Islet precursor cell (in vitro differentiated cells): ENCODE measurements at places on chromosomes 6 and 20.

GRCh38 chr6:150395388-150396009 lies 26.7 kb downstream of the IYD start:
- DNase-seq: peak; percentile 77

DNA sequence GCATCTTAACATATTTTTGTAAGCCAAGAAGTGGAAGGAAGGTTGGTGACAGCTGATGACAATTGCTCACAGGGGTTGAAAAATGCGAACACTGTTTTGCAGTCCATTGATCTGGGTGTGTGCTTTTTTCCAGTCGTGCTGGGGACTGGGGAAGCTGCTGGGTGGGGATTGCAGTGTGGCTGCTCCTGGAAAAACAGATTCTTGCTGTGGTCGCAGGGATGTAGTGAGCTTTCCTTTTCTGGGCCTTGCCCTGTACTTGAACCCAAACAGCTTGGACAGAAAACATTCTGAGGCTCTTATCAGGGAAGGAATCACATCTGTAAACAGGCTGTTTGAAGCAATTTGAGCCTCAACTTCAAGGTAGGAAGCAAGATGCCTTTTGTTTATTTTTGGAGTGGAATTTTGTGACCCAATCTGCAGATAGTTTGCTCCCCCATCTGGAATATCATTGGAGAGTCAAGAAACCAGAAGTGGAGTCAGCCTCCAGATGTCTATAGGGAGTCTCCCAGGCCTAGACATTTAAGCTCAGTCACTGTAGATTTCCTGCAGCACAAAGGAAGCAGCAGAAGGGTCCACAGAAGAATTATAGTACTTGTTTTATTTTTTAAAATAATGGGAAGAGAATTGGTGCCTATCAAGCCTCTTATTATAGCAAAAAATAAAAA lies 279.2 kb upstream of the FERMT1 start:
- no peak for DNase-seq

- no peak for DNase-seq
Measured at GRCh38 chr6:38571721-38572120, 68.0 kb downstream of the BTBD9 start.

DNA sequence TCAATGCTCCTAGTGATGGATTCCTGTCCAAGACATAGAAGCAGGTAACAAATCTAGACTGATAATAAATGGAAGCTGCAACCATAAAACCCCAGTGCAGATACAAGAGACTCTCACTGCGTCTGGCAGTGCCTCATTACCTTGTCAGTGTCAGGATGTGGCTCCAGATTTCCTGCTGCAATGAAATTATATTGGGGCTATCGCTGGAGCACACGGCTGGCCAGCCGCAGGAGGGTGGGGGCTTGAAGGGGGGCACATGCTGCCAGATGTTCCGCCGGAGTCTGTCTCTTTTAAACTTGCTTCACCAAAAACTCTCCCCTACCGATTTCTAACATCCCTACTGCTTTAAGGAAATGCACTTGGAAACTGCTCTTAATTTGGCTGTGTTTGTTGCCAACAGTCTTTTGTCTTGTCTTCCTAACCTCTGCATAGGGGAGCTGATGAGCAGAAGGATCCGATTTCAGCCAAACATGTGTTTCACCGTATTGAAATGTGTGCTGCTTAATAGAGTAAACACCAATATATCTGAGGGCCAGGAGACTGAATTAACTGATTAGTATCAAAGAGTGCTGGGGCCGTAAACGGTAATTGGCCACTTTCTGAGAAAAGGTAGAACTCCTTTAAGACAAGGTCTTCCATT lies 102.2 kb upstream of the EXOC2 start:
- no peak for DNase-seq

DNA sequence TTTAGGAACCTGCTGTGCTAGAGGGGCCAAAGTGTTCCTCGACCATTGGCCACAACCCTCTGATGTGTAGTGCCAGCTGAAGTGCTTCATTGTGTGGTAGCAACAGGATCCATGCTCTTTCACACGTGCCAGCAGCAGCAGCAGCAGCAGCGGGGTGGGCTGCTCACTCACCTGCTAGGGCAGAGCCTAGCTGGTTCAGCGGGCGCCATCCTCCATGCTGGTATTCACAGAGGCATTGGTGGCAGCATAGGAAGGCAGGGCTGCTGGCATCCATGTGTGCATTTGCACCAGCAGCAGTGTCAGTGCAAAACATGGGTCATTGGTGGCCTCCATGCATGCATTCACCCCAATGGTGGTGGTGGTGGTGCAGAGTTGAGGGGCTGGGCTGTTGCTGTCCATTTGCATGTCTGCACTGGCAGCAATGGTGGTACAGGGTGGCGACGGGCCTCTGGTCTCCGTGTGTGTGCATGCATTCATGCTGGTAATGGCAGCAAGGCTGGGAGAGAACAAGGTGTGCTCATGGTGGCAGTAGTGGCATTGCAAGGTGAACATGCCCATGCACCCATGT lies 13.2 kb upstream of the TINAG start:
- no peak for DNase-seq

GRCh38 chr6:168122521-168122920 lies 43.5 kb upstream of the FRMD1 start:
- peak; percentile 26 for DNase-seq

DNA sequence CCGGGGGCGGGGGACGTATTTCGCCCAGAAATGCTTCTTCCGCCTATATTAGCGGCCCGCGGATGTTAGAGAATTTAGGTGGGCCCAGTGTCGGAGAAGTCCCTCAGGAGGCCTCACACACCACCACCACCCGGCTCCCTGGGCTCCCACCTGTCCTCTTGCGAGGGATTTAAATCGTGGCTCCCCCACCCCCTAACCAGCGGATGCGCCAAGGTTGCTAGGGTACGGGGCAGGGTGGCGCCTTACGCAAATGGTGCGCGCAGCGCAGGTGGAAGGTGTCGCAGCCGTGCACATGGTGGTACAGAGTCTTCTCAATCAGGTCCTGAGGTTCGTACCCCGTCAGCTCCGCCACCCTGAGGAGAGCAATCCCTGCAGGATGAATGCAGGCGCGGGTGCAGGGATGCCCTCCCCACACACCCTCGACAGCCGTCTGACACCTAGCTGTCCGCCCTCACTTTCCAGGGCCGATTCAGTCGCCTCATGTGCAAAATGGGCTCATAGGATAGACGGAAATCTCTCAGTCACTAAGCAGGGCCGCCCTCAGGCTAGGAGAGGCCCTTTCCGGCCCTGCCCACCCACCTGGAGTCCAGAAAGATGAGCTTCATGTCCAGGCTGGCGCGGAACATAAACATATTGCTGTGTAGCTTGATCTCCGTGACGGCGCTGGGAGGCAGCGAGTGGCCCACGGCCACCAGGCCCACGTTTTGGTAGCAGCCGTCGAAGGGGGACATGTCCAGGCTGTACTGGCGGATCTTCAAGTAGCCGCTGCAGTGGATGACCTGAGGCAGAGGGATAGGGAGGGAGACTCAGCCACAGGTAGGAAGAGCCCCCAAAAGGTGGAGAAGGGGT lies 16.6 kb downstream of the SIM1 start:
- no peak for DNase-seq

DNA sequence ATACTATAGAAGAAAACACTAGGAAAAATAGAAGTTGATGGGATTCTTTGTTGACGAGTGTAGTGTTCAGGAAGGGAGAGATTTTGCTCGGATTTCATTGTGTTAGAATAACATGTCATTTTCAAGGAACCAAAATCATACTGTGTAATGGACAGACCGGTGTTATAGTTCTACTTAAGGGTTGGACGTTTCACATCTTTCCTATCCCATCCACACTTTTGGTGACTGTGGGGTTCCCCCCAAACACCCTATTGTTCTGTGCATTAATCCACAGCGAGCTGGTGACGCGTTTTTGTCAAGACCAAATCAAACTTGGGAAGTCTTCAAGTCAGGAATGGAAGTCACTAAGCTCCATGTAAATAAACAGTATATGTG lies 43.3 kb downstream of the TRIM27 start:
- no peak for DNase-seq

- no peak for DNase-seq
Measured at GRCh38 chr6:110799189-110799588, 16.1 kb downstream of the CDK19 start.

- no peak for DNase-seq
Measured at GRCh38 chr6:117976030-117976651, 69.1 kb downstream of the SLC35F1 start.

GRCh38 chr6:112202639-112203341 lies 51.6 kb downstream of the LAMA4 start:
- DNase-seq: peak; percentile 53

DNA sequence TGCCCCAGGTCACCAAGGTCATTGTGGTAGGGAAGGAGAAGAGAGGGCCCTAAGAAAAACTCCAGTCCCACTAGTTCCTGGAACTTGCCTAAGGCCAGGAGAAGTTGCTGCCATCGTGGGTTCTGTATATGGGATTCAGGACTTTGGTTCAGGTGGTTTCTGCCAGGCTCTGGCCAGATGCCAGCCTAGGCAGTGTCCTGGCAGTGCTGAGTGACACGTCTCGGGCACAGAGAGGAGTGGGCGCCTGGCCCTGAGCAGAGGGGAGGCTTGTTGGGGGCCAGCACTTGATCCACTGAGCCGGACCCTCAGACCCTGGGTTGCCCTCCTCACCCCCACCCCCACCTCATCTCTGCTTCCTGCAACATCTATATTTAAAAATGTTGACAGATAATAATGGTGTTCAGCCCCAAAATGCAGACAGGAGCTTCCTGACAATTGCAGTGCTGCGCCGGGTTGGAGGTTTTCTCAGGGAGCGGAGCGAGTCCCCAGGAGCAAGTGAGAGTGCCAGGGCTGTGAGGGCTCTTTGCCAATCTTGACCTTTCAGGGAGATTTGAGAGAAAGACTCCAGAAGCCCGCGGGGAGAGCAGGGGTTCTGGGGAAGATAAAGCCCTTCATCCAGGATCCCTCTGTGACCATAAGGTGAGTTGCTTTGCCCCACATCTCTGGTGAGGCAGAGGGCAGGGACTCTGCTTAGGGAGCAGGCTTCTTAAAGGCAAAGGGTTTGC lies 71.9 kb downstream of the PHACTR3 start:
- DNase-seq: peak; percentile 26

- DNase-seq: peak; percentile 54
Measured at GRCh38 chr20:44120676-44121425, 66.1 kb downstream of the JPH2 start.

DNA sequence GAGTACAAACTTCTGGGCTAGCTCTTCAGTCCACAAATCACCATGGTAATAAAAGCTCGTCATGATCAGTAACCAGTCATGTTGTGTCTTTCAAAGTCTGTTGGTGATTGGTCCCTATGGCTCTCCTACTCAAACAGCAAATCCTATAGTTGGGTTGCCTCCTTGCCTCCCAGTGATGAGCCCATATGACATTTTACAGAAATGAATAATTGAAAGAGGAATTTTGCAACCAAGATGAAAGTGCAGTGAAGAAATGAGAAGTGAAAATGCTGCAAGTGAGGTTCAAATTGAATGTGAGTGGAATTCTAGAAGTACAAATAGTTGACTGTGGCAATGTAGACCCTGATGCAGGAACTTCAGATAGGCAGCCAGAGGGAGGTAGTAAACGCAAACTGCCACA lies 5.1 kb upstream of the SIRPD start:
- DNase-seq: no peak

DNA sequence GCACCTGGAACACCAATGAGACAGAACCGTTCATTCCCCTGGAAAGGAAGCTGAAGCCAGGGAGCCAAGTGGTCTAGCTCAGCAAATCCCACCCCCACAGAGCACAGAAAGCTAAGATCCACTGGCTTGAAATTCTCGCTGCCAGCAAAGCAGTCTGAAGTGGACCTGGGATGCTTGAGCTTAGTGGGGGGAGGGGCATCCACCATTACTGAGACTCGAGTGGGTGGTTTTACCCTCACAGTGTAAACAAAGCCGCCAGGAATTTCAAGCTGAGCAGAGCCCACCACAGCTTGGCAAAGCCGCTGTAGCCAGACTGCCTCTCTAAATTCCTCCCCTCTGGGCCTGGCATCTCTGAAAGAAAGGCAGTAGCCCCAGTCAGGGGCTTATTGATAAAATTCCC lies 53.1 kb downstream of the KIF16B start:
- peak; percentile 66 for DNase-seq

GRCh38 chr6:104623052-104623690 lies 236.5 kb downstream of the HACE1 start:
- DNase-seq: peak; percentile 79

GRCh38 chr6:35304299-35304698 lies 6.7 kb downstream of the DEF6 start:
- peak; percentile 67 for DNase-seq

GRCh38 chr20:20837574-20838021 lies 125.2 kb upstream of the RALGAPA2 start:
- DNase-seq: peak; percentile 73

DNA sequence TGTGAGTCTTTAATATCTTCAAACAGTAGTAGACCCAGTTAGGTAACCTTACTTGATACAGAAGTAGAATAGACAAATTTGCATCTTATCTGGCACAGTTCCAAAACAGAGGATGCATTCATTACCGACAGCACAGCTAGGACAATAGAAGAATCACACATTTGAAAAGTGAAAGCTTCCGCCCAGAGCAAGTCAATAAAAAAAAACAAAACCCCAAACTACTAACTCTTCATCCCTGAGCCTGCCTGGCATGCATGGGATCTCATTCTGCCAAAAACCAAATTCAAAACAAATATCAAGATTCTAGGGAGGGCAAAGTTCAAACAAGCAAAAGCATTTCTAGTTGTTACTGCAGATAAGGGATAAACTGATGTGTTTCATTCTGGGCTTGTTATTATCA lies 235.4 kb downstream of the BTBD9 start:
- no peak for DNase-seq

DNA sequence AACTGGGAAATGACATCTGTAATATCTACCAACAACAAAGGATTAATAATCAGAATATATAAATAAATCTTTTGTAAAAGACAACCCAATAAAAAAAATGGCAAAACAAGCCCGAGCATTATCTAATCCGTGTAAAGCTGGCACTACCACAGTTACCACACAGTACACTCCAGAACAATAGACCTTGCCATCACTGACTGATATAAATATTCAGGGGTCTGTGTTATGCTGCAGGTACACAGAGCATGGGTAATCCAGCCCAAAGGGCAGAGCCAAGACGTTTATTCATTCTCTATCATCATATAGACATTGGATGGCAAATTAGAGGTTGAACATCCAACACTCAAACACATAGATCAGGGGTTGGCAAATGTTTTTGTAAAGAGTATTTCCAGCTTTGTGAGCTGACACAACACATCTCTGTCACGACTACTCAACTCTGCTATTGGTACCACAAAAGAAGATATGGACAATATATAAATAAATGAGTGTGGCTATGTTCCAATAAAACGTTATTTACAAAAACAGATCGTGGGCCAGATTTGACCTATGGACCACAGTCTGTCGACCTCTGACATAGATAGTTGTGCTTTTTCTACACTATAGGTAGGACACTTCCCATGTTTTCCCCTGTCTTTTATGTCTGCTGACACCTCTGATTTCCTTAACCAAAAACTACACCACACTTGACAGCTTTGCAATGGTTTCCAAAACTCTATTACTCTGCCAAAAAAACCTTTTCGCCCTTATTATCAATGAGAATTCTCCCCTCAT lies 4.5 kb downstream of the NCOA6 start:
- DNase-seq: no peak

DNA sequence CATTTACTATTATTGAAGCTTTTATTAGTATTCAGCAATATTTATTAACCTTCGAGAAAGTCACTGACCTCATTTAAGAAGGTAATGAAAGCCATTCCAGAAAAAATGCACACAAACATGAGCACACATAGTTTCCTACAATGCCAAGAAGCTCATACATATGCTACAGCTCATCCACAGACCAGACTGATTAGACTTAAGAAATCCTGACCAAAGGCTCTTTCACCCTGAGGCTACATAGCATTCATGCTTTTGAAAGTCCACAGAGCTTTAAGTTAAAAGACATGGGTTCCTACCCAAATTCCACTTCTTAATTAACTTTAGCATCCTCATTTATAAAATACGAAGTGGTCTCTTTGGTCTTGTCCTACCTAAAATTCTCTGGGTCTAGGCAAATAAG lies 430.4 kb downstream of the TBC1D32 start:
- peak; percentile 70 for DNase-seq

GRCh38 chr6:27753668-27754407 lies 158.4 kb downstream of the OR2B2 start:
- peak; percentile 98 for DNase-seq
